ENCODE measurements at places on chromosomes 12 and 14.

DNA sequence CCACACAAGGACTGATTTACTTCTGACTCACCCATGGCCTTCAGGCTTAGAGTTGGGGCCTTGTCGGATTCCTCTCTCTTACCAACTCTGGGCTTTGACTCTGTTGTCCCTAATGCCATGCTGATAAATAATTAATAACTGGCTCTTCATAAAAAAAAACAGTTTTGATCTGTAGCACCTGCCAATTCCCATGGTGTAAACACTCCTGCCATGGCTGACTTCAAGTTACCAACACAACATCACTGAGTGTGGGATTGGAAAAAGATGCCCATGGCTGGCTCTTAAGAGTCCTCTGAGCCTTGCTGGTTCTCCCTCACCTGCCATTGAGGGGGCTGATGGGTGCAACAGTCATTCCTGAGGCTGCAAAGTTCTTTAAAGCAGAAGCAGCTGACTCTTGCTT is 104.8 kb downstream of the KIF26A start:
- no peak for DNase-seq

- DNase-seq: no peak
These were observed 75.2 kb upstream of the PLEKHG3 start for GRCh38 chr14:64628940-64629408.

GRCh38 chr12:122020795-122021192 is 890 bp upstream of the BCL7A start:
- no peak for DNase-seq

DNA sequence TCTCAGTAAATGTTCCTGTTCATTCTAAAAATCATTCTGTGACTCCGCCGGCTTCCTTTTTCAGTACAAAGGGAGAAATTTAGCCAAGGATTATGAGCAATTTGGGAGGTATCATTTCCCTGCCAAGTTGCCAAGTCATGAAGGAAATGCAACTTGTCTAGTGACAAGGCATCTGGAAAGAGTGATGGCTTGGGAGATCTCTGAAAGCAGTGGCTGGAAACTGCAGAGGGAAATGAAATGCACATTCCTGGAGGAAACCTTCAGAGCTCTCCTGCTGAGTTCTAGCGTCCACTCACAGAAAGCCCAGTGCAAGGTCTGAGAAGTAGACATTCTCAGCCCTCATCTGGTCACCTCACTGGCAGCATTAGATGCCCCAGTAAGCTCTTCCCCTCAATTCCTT is 91.7 kb downstream of the GALC start:
- DNase-seq: no peak

DNA sequence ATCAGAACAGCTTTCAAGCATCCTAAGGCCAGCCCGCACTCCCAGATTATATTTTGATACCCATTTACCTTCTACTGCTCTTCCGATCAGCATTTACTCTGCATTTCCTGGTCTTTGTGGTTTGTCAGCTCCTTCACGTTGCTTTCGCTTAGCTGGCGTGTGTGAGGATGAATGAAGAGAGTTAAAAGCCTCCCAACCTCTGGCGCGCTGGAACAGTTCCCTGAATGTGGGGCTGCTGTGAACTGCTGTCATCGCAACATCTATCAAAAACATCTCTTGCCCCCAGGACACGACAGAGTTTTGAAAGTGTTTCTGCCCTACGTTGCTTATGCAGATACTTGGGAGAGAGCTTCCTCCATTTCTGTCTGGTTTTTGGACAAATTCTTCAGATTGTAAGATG is 129.2 kb downstream of the KCNA5 start:
- no peak for DNase-seq

DNA sequence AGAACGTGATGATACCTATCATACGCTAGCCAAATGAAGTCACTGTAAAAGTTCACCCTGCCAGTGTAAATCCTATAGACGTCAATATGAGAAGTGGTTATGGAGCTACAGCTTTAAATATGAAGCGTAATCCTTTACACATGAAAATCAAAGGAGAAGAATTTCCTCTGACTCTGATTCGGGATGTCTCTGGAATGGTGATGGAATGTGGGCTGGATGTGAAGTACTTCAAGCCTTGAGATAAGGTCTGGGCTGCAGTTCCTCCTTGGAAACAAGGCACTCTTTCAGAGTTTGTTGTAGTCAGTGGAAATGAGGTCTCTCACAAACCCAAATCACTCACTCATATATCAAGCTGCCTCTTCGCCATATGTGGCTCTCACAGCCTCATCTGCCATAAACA is 53.1 kb upstream of the NAP1L1 start:
- DNase-seq: no peak

DNA sequence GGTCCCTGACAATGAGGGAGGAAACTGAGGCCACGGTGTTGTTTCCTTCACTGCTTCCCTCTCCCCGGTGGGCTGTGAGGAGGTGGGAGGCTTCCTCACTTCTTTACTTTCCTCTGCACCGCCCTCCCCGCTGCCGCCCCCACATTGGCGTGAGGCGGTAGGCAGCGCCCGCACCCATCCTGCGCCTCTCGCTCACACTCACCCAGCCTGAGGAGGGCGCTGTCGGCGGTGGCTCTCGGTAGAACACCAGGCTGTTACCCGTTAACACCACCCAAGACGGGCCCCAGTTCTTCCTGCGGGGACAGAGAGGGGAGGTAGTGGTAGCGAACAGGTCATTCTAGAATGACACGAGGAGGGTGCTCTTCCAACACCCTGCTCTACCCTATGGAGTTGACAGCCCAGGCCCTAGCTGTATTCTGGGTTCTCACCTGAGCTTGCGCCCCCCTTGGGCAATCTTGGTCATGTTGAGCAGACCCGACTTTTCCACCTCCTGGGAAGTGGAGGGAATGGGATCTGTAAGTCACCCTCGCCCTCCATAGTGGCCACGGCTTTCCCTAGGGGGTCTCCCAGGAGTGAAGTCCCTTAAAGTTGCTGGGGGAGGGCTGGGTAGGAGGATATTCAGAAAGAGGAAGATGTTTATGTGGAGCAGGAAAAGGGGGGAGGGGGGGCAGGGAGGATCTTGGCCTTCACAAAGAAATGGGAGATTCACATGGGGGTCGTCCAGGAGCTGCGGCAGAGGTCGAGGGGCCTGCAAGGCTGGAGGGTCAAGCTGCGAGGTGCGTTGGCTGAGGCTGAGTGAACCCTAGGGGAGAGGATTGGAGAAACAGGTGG is 3.3 kb downstream of the ARHGAP9 start:
- no peak for DNase-seq

DNA sequence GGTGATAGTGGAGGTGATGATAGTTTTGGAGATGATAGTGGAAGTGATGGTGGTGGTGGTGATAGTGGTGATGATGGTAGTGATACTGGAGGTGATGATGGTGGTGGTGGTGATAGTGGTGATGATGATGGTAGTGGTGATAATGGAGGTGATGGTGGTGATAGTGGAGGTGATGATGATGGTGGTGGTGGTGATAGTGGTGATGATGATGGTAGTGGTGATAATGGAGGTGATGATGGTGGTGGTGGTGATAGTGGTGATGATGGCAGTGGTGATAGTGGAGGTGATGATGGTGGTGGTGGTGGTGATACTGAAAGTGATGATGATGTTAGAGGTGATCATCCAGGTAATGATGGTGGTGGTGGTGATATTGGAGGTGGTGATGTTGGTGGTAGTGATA is 570.0 kb upstream of the TMEM132C start:
- no peak for DNase-seq

GRCh38 chr12:26493656-26494055 is 298.3 kb downstream of the SSPN start:
- no peak for DNase-seq

DNA sequence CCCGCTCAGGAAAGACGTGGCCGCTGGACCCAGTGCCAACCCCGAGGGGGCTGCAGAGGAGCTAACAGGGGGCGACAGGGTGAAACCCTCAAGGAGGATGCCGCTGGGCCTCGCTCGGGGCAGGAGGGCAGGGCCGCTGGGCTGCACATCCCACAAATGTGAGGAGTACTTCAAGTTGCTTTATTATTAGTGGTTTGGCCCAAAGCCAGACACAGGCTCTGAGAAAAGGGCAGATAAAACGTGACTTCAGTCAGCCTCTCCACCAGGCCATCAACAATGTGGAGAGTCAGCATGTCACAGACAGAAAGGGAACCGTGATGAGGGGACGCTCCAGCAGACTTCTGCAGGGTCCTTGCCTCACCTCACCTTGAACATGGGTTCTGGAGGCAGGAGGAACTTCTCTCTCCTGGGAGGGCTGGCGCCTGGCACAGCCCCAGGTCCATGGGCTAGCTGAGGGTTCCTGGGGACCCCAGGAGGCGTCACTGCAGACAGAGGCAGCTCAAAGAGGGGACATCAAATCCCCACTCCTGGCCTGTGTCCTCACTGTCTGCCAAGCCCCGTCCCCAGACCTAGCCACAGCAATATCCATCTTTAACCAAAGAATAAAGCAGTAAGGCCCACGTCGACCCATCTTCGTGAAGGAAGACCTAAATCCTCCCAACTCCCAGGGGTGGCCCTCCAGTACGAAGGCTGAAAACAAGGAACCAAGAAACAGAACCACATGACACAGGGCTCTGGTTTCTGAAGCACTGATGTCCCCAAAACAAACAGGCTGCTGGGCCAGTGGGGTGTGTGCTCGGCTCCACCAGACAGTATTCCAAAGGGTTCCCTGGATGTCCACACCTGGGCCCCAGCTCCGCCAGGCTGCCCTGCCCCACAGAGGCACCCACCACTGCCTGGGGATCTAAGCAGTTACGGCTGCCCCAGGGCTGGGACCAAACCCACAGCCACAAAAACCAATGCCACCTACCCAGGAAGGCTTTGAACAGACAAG is 35.1 kb downstream of the CCDC85C start:
- no peak for DNase-seq

- DNase-seq: no peak
These were observed 281.1 kb upstream of the AMIGO2 start for GRCh38 chr12:47360771-47361388.

- DNase-seq: no peak
These were observed 38.1 kb upstream of the TMED10 start for GRCh38 chr14:75214558-75214957.

DNA sequence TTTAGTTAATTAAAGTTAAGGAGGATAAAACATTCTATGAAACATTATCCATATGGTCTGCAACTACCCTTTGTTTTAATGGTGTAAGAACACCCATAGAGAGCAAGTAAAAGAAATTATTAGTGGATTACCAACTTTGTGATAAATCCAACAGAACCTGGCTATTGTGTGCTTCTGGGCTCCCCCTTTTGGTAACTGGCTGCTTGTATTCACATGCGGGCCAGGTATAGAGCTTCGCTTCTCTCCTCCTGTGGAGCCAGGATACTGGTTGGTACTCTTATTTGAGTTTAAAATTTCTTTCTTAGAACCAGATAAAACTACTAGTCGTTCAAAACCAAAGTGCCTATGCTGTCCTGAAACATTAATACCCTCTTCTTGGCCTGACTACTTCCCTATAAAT is 81.0 kb downstream of the PTPRR start:
- no peak for DNase-seq

GRCh38 chr12:14810167-14810952 is 3.6 kb downstream of the SMCO3 start:
- DNase-seq: no peak

DNA sequence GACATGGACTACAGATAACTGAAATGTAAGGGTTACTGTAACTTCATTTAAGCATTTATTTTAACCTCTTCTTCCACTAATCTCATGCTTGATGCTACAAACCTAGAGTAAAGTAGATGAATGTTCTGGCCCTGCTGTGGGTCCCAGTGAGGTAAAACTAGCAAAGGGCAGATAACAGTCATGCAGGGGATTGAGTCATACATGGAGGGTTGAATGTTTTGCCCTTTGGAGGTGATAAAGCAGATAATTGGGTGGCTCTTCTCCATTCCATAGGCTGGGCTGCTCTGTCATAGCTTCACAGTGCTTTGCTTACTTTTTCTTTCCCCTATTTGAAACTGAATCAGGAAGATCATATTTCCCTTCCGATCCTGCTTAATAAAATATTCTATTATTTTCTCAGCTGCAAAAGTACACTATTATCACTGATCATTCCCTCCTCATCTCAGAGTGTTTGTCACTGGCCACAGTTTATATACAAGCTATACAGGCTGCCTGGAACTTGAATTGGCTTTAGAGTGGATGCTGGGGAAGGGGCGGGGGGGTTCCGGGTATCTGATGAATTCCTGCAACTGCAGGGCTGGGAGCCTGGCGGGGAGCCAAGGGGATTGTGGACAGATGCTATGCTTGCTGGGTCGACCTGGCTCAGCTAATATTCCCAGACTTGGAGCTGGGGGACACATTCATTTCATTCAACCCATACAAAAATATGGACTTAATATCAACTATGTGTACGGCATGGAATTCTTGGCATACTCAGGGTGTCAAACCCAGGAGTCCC is 235.1 kb downstream of the NRXN3 start:
- DNase-seq: no peak

DNA sequence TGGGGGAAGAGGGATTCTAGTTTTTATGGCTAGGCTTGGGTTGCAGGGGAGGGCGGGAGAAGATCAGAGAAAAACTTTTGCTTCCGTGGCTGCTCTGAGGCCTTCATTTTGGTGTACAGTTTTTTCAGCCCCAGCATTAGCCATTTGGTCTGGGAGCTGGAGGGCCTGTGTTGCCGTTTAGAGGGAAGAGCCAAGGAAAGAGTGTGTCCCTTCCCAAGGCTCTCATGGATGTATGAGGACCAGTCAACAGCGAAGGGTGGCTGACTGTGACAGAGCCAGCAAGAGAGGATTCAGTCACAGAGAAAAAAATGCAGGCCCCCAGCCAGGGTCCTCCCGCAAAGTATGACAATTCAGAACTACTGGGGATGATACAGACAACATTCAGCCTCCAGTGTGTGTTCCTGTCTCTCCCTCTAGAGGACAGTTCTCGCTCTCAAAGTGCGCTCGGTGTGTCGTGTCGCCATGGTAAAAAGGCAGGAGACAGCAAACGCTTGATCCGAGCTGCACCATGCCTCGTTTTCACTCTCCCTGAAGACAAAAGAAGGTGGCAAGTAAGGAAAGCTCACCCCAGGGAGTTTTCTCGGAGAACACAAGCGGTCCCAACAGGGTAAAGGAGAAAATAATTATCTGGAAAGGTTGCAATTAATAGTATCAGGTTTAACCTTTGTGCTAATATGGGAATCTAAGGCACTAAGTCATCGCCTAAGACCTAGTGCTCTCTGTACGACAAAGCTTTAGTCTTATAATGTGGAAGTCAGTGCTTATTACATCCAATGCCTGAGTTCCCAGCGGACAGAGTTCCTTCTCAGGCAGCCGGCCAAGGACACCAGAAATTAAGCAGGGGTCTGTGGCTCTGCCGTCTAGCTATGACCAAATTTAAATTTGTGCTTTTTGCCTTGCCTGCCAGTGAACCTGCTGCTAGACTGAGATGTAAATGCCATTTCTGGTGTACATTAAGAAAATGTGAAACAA is 157.3 kb upstream of the PLXNC1 start:
- DNase-seq: no peak

All from NCI-H1930 (cell line).